ENCODE measurements at places on chromosomes 7 and 10.

DNA sequence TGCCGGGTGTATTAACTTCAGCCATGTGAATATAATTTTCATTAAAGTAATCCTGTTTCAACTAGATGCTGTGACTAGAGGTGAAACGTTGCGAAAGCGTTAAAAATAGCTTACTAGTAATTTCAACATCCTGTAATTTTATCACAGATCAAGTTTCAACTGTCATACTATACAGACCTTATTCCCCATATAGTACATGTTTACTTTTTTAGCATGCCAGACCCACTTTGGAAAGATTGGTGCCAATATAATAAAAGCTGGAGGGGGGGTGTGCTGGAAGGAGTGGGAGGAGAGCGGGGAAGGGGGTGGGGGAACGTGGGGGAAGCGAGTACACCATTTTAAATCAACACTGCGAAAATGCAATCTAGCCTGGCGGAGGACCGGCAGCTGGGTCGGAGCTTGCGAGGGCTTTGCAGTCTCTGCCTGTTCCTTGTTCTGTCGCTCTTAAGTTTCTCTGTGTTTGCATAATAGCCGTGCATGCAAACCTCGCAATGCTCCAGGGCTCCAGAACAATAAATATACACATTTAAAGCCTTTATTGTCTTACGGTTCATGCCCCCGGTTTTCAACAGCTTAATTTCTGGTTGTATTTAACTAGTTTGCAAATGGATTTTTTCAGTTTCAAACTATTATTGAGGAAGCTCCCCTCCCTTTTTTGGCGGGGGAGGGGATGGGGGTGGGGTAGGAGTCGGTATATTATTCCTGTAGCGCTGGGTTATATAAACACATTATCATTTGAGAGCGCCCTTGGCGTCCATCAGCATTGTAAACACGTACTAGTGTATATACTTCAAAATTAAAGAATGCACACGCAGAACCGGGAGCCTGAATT is 1.3 kb upstream of the ARID5B start:
- DNase-seq: peak; percentile 56

DNA sequence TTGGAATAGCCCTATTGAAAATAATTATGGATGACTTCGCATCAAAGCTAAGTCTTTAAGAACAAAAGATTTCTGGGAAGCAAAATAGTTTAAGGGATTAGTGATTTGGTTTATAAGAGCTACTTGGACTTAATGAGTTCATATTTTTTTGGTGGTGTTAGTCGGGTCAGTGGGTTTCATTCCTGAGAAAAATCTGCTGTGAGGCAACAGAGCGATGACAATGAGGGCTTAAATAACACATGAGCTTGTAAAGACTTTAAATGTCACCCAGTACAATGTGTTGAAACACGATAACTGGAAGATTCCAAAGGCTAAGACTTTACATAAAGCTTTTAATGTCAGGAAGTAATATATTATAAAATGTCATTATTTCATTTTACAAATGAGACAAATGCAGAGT is 178.8 kb downstream of the ARL4A start:
- no peak for DNase-seq

DNA sequence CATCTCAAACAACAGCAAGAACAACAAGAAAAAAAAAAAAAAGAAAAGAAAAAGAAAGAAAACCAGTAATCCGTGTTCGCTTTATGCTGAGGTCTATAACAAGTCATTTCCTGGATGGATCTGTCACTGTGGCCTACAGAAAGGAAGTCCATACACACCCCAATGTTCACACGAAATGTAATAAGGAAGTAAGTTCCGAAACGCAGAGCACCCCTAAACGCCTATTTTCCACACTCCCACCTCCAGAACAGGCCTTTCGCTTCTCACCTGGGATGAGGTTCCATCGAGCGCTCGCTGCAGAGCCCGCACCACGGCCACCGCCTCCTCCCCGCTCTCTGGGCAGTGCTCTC is 735 bp downstream of the ZNF394 start:
- no peak for DNase-seq

- no peak for DNase-seq
Observed at GRCh38 chr10:1309617-1310270, 253.6 kb downstream of the WDR37 start.

Data from RWPE1 (cell line).